Neuronal stem cell (in vitro differentiated cells): ENCODE measurements at places on chromosomes 5 and 9.

DNA sequence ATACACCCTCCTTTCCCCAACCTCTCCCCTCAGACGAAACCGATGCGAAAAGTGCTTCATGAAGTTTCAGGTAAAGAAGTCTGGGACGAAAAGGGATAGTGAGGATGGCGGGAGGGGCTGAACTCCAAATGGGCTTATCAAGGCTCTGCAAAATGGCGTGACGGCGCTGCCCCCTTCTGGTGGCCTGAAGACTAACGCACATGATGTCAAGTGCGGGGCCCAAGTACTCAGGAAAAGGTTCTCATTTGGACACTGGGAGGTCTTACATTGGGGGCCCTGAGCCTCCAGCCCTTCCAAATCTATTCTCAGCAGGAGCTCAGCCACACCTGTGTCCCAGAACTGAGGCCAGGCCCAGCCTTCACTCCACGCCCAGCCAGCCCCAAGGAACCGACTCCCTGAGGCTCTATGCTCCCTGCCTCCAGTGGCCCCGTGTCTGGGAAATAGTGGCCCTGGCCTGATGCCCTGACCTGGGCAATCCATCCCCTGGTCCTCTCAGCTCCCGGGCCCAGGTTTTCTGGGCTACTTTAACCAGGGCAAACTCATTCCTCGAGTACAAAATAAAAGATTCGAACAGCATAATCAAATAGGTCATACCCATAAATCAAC is 119.9 kb downstream of the KCNIP1 start:
- DNase-seq, result no peak

- no peak for DNase-seq
Observed at GRCh38 chr5:97877588-97877987, 694.5 kb upstream of the RIOK2 start.

- no peak for DNase-seq
Observed at GRCh38 chr5:135042595-135042994, 8.6 kb upstream of the PITX1 start.

DNA sequence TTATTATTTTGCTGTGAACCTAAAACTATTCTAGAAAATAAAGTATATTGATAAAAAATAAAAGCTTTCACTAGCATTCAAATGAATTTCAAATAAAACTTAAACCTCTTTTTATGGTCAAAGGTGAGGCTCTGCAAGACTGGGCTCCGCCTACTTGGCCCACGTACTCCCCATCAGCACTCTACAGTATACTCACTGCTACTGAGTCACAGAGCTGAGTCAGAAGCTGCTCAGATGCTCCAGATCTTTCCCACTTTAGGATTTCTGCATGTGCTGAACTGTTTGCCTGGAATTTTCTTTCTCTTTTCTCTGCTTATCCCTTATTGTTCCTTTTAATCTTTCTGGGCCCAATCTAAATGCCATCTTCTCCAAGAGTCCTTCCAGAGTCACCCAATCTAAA is 331.9 kb upstream of the CCNG1 start:
- DNase-seq, result no peak

DNA sequence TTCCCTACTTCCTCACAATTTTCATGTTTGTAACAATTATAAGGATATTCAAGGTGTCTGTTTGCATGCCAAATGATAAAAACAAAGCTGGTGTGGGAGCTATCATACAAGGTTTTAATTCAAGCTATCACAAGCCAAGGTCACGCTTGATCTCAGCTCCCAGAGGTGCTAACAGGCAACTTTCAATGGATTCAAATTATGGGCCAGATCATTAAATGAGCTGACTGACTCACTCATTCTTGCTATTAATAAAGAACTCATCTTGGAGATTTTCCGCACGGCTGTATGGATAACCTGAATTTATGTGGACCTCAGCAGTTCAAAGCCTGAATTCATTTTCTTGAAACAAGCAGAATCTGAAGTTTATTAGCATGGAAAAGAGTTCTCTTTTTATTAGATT is 267.3 kb upstream of the CDH6 start:
- no peak for DNase-seq

DNA sequence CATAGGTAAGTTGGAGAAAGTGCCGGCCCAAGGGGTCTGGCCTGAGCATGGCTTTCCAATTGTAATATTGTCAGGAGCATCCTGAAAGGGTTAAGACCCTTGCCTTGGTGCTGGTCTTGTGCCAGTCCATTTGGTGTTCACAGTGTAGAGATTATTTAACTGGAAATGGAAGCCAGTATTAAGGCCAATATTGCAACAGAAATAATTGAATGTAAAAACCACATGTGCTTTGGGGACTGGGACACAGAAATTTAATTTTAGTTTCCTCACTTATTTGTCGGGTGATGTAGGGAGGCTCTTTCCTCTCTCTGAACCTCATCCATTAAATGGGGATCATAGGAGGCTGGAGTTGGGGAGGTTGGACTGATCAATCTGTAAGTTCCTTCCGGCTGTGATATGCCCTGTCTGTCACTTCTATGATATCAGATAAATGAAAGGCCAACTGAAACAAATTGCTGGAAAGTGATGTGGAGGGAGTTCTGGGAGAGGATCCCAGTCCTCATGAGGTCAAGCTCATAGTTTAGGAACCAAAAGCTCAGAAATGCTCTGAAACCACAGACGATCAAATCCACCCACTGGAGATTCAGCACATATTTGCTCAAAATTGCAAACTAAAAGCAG is 54.8 kb upstream of the COL15A1 start:
- DNase-seq, result no peak

DNA sequence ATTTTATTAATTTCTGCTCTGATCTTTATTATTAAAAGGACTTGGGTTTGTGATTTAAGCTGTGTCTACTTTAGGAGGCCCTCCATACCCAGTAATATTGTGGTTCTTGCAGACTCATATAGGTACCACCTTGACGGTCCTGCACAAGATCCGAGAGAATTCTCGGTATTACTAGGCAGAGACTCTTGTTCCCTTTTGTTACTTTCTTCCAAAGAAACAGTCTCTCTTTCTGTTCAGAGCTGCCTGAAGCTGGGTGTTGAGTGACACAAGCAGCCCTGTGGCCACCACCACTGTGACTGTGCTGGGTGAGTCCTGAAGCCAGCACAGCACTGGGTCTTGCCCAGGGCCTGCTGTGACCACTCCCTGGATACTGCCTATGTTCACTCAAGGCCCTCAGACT is 666.6 kb downstream of the SEMA5A start:
- DNase-seq, result no peak

DNA sequence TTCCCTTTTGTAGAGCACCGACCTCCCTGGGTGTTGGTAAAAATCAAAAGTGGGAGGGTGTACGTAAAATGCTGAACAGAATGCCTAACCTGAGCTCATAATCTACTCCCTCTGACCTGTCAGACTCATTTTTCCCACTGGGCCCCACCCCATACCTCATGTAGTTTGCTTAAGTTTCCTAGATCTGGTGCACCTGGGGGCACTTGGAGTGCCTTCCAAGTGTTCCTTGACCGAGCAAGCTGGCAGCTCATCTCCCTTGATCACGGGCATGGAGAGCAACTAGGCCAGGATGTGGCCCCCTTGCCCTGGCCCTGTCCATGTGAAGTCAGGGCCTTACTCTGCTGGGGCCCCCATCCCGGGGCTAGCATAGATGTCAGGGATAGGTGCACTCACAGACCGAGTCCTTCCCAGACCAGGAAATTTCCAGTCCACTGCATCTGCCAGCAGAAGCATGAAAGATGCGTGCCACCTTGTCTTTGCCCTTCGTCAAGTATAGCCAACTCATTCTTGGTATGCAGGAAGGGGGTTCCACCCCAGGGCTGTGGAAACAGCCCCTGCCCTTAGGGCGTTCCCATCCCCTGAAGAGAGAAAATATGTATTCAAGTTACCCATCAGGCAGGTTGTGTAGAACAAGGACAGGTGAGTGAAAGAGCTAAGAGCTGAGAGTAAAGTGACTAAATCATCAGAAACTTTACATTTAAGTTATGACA is 41.9 kb downstream of the SLC22A5 start:
- no peak for DNase-seq

DNA sequence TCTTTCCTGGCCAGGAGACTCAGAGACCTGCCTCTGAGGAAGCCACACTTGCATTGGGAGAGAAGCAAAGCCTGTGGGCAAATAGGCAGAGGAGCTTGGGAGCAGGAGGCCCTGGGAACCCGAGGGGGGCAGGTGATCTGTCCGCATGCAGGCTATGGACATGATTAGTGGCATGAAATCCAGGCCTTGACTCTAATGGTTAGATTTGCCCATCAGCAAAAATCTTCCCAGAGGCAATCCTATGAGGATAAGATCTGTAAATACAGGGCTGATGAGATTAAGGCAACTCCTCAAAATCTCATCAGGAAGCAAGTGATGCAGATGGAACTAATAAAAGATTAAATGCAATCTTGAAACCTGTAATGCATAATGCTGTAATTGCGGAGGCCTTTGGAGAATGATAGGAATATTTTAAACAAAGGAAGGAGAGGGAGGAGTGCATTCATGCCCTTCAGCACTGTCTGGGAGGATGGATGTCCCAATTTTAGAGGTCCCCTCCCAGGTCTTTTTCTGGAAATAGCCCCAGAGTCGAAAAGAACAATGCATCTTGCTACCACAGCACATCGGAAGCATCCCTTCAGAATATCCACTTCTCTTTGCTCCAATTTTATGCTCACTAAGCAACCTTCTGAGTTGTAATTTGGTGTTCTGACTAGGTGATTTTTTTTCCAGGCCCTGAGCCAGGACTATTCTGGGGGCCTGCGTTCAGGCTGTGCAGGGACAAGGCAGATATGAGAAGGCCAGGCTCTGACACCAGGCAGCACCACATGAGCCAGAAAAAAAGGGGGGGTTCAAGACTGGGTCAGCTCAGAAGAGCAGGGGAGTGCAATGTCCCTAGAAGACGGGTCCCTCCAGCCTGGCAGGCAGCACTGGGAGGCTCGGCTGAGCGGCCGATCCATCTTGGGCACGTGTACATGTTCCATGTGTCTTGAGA is 66.5 kb downstream of the MED10 start:
- no peak for DNase-seq

DNA sequence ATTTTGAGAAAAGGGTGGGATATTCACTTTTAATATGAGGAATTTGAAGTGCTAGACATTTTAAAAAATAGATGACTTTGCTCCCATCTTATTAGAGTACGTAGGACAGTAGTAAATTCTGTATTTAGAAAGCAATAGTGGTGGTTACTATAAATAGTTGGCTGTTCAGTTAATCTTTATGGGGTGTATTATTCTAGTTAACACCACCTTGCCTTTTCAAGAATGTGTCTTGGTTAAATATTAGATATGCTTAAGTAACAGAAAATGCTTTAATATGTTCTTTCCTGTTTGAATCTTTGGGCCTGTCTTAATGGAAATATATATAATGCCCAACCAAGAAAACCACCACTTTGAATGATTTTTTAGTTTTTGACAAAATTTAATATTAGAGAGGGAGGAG is 608.7 kb upstream of the FAM174A start:
- DNase-seq, result no peak

- no peak for DNase-seq
Observed at GRCh38 chr5:44605926-44606325, 202.8 kb upstream of the MRPS30 start.

GRCh38 chr5:57450991-57451876 is 31.4 kb downstream of the ACTBL2 start:
- DNase-seq, result no peak

DNA sequence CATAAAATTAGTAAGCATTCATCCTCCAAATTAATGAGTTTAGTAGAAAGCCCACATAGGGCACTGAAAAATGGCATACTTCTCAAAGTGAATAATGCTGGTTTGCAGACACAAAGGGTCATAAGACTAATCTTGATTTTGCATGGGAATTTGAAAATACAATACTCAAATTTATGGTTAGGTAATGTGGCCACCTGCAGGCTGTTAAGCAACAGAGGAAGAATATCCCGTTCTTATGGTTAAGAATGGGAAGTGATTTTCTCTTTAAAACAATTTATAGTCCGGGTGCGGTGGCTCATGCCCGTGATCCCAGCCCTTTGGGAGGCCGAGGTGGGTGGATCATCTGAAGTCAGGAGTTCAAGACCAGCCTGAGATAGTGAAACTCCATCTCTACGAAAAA is 9.4 kb upstream of the PLCXD3 start:
- DNase-seq, result no peak

GRCh38 chr5:61002611-61003355 is 57.8 kb downstream of the NDUFAF2 start:
- no peak for DNase-seq

DNA sequence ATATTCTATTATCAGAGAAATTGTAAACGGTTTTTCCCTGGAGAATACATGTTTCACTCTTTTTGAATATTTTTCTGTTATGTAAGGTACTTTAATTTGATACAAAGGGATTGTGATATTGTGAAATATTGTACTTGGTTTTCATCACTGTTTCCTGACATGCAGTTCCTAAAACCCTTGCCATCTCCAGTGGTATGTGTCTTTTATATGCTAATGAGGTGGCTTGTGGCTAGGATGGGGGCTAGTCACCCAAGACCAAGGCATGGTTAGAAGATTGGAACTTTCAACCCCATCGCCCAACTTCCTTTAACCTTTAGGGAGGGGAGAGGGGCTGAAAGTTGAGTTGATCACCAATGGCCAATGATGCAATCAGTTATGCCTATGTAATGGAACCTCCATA is 160.6 kb downstream of the TAF11L14 start:
- no peak for DNase-seq
